Activated naive CD4-positive, alpha-beta T cell treated with anti-CD3 and anti-CD28 coated beads, Interleukin-2, amount 50 U/mL, for 16 hours (primary cell): ENCODE measurements at places on chromosomes 2 and 18.

DNA sequence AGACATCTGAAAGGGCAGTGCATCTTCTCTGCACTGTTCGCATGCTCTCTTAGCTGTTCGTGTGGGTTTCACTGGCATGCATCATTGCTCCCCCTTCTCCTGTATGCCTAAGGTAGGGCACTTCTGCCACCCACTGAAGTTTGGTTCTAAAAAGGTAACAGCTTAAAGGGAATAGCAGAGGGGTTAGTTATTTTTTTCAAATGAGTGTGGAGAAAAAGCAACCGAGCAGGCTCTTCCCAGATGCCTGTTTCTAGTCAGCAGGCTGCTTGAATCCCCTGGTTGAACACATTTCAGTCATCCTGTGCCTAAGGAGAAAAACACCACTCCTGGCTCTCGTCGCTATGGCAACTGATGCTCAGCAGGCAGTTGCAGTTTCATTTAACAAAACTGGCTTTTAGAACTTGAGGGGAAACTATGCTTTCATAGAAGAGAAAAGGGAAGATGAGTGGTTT, 69.8 kb upstream of the GALNT3 start:
- DNase-seq: no peak

- DNase-seq: no peak
These were observed 421.7 kb downstream of the TGIF1 start for GRCh38 chr18:3871687-3872086.

GRCh38 chr2:206442833-206443734, at the start of gene ADAM23:
ADAM23 (plus strand) TSS chr2:206443532; CDS start chr2:206443867, 335 bp downstream.
- peak; percentile 46 for DNase-seq

- no peak for DNase-seq
These were observed 48.4 kb downstream of the PAPOLG start for GRCh38 chr2:60804473-60804872.

GRCh38 chr2:62300925-62301324, 105.0 kb downstream of the B3GNT2 start:
- no peak for DNase-seq

GRCh38 chr18:25787276-25787675, 303.1 kb downstream of the SS18 start:
- DNase-seq: no peak

DNA sequence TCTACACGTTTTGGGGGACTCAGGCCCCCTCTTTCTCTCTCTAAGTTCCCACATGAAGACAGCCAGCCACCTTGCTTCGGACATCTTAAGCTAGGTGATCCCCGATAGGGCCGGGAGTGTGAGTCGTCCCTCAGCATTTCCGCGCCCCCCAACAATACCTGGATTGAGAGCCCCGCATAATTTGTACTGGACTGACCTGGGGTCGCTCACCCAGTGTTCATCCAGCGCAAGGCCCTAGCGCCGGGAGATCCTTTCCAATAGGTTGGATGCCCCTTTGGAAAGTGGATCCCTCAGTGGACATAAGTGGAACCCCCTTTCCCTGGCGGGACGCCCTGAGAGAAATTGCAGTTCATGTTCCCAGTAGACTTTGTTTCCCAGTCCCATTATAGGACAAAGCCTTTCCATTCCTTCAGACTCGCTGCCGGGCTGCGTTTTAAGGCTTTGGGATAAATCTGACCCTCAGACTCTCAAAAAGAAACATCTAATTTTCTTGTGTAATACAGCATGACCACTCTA, 77.8 kb upstream of the KCNH7 start:
- DNase-seq: no peak

DNA sequence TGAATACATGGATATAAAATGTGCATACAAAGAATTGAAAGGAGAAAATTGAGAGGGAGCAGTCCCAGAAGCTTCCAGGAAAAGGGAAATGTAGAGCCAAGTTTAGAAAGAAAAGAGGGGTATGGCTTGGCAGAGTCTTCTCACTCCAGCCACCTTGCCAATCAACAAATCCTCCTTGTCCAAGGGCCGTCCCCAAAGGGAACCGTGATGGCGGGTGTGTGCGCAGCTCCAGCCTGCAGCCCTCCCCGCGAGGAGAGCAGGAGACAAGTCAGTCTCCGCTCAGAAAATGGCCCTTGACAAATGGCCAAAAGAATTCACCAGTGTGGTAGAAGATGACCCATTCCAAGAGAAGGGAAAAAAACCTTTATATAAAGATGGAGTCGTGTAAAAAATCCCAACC, 448.3 kb upstream of the POU3F3 start:
- DNase-seq: no peak

- DNase-seq: no peak
These were observed 26.5 kb upstream of the INO80C start for GRCh38 chr18:35524226-35524625.

GRCh38 chr18:27175914-27176313, 9.2 kb downstream of the CHST9 start:
- no peak for DNase-seq

DNA sequence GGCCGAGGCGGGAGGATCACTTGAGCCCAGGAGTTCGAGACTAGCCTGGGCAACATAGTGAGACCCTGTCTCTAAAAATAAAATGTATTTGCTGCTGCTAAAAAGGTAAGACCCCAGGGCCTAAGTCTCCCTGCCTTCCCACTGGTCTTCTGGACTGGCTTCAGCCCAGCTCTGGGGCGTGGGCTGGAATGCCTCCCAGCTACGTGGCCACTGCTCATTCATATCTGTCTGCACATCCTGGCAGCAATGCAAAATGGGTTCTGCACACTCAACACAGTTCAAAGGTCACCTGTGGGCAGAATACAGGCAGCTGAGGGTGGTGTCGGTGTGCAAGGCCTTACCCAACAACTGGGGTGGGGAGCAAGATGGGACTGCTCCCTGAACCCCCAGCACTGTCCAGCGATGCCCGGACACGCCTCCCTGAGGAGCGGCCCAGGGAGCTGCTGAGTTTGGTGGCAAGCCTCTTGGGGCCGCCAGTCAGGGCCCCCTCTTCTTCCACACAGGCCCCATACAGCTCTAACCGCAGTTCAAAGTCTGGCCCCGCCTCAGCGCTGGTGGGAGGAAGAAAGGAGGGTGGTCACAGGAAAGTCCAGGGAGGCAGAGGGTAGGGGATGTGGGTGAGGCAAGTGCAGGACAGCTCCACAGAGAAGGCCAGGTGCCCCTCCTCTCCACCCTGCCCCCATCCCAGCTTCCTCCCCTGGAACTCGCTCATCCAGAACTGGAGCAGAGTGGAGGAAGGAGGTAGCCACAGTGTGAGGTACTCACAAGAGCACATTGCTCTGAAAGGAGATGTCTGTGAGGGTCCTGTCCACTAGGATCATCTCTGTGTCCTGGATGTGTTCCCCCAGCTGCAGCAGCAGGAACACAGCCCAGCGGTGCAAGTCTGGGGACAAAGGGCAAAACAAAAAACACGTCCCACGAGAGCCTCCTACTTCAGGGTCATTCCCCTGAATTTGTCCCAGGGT, 8.2 kb downstream of the WDR54 start:
- DNase-seq: no peak

- no peak for DNase-seq
These were observed 1719.7 kb upstream of the PIK3C3 start for GRCh38 chr18:40235323-40235722.

- DNase-seq: no peak
These were observed 199.8 kb downstream of the ZFP36L2 start for GRCh38 chr2:43026426-43027096.

GRCh38 chr18:59033359-59033758, 106.3 kb upstream of the SEC11C start:
- no peak for DNase-seq

DNA sequence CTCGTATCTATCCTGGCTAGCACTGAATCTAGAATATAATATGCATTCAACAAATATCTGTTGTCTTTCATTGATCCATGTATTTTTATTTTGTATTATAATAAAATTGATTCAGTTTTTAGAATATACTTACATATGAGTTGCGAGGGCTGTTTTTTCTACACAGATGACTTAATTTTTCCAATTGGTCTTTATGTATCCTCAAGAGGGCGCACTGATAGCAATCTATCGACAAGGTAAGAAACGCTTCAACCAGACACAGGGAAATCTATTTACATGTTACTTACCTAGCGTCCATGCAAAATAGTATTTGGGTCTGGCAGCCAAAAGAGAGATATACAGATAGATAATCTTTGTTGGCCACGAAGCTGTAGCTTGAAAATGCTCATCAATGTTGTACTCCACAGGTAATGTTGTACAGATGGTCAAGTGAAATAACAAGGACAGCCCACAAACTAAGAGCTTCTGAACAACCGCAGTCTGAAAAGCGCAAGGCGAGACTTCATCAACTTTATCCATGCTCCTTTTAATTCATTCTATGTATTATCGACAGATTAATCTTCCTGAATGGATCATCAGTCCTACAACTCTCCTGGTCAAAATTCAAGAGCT, 35.5 kb upstream of the KIDINS220 start:
- no peak for DNase-seq

DNA sequence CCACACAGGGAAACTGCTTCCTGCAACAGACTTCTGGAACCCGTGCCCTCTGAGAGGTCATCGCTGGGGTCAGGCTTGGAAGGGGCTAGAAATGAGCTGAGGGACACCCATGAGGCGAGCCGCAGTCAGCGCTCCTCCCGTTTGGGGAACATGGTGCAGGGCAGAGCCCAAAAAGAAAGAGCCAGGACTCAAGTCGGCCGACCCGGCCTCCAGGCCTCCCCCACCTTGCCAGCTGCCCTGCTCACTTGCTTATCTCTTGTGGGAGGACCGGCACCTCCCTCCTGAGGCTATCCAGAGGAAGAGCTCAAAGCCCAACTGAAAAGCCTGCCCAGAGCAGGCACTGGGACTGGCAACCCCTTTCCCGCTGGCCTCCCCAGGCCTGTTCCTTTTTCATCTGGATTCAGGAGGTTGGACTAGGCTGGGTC, 43.6 kb downstream of the SCTR start:
- no peak for DNase-seq

- no peak for DNase-seq
These were observed 62.9 kb downstream of the PDCL3 start for GRCh38 chr2:100625717-100626116.

DNA sequence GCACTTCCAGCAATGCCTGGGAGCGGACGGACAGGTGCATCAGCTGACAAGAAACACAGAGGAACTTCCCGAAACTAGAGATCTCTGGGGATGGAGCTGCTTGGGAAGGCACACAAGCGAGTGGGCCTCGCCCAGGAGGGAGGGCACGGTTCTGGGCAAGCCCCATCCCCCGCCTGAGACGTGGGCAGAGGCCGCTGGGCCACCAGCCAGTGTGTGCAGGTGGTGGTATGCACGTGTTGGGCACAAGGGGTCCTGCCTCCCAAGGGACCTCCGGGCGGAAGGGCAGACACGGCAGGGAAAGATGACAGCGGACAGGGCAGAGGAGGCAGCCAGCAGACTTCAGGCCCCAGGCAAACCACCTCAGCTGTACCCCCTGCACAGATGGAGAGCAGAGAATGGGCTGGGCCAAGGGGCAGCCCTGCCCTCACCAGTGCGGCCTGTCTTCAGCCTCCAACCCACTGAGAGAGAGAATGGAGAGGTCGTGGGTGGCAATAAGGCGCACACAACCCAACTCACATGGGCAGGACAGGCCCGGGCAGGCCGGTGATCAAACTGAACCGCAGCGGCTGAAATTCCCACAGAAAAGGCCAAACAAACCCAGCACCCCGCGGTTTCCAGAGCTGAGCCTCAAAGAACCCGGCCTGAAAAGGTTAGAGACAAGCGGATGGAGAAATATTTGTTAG, 51.2 kb downstream of the HDAC4 start:
- DNase-seq: no peak

GRCh38 chr2:8679567-8679826, 2.4 kb upstream of the ID2 start:
- no peak for DNase-seq

- DNase-seq: no peak
These were observed 15.2 kb downstream of the BCL2L11 start for GRCh38 chr2:111135910-111136297.

DNA sequence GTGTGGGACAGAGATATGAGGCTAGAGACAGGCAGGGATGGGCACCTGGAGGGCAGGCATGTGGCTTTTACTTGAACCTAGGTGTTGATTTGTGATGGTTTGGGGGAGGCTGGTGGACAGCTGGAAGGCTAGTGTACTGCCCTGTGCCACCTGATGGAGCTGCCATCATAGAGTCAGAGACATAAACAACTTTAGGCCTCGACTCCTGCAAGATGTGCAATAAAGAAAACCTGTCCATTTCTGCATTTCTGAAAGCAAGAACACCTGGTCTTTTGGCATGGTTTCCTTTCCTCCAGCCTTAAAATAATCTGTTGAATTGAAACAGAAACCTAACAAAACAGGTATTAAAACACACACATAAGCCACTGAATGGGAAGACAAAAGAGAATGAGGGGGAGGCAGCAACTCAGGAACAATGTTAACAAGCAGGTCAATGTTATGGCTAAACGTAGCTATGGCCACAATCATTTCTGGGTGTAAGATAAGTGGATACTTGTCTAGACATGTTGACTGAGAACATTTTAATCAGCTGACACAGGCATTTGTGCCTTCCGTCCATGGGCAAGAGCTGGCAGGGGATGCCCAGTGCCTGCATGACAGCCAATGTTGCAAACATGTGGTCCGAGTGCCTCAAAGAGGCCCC, 87.8 kb downstream of the KCTD1 start:
- DNase-seq: no peak

DNA sequence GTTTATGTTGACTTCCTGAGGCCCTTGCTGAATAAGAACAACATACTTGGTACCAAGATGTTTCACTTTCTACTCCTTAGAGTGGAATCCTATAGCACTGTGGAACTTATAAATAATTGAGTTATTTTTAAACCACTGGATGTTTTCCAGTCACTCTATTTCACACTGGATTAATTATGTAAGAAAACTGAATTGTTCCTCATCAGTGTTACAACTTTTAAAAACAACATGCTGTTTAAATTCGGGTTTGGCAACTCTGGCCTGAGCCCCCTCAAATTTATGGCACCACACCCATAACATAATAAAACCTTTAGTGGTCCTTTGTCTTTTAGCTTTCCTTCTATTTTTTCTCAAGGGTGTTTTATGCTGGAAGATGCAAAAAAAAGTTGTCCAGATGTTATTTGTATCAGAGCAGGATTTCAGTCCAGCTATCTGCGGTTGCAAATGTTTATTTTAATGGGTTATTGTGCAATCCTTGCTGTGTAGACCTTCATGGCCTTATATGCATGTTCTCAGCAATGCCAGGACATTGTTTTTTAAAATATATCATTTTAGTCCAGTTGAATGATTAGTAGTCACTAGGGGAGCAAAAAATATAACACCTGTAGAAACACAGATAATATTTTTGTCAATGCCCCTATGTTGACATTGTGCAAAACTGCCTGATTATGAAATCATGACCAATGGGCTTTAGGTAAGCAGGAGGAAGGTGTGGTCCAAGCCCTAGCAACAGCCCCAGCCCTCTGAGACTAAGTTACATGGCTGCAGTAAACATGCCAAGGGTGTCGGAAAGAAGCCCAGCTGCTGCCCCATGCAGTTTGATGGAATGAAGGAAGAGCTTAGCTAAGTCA, 638.0 kb upstream of the ZEB2 start:
- DNase-seq: no peak
